ENCODE measurements at places on chromosomes 4 and X.

GRCh38 chr4:53618321-53618720 is 27.0 kb upstream of the LNX1 start:
- DNase-seq, result no peak

GRCh38 chr4:16926214-16926613 is 27.8 kb upstream of the LDB2 start:
- DNase-seq, result no peak

GRCh38 chr4:76729980-76730379 is 168.0 kb downstream of the SOWAHB start:
- DNase-seq, result no peak

DNA sequence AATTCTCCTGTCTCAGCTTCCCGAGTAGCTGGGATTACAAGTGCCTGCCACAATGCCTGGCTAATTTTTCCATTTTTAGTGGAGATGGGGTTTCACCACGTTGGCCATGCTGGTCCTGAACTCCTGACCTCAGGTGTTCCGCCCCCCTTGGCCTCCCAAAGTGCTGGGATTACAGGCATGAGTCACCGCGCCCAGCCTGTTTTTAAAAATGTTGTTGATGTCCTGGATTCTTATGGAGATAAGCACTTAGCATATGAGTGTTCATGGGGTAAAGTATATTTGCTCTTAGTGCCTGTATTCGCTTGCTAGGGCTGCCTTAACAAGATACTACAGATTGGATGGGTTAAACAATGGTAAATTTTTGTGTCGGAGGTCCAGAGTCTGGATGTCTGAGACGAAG is 91.7 kb downstream of the CEP44 start:
- DNase-seq, result no peak

DNA sequence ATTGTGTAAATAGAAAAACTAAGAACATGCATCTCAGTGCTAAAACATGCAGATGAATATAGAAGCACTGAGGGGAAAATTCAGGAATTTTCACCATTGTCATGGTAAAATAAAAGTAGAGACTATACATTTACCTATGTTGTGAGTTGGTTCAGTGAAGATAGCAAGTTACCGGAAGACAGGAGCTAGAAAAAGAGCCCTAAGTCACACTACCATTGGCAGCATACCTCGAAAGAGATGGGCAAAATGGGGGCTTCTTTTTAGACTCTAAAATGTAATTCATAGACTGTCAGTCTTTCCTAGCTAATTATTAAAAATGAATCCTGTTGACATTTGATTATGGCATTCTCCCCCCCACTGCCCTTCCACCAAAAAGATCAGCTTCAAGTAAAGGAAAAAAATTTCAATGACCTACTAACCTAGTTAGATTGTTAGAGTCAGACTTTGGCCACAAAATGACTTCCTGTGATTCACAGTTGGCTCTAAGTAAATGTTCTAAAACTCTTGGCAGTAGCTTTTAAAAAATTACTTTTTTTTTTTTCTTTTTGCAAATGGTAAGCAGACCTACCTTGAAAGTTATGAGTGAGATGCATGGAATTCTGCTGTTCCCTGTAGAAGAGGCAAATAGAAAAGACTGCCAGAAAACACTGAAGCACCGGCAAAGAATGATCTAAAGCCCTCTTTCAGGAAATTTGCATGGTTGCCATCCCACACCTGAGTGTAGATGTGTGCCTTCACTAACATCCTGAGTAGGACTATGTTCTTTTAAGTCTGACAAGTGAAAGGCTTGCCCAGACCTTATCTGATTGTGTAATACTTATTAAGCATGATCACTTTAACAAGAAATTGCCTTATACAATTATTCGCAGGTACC is 26.4 kb upstream of the ARSJ start:
- DNase-seq, result no peak

GRCh38 chr4:151192556-151193235 is 84.3 kb upstream of the PRSS48 start:
- DNase-seq, result no peak

GRCh38 chrX:103510031-103510430 is 9.3 kb downstream of the RAB40A start:
- no peak for DNase-seq

DNA sequence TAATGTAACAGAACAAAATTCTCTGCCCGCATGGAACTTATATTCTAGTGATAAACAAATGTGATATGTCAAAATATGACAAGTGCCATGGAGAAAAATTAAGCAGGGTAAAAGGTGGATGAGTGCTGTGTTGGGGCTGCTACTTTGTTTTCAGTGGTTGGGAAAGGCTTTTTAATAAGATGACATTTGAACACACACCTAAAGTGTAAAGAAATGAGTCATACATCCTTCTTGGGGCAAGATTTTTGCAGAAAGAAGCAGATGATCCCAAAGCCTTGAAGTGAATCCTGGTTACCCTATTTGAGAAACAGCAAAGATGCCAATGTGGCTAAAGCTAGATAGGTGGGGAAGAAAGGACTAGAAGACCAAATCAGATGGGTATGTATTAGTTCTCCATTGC is 564.1 kb downstream of the INPP4B start:
- no peak for DNase-seq

GRCh38 chr4:14749910-14750309 is 252.4 kb upstream of the CPEB2 start:
- no peak for DNase-seq

DNA sequence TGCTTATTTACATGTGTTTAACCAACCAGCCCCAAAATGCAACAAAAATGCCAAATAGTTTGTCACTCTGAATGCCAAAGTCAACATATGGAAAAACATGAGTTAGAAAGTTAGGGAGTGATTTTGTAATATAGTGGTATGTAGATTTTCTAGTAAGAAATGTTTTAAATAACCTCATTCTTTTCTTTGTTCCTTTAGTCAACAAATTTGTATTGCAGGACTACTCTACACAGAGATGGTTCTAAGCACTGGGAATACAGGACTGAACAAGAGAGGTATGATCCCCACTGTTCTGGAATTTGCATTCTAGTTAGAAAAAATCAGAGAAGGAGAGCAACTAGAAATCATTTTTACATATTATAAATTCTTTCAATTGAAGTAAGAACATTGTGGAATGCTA is 218.8 kb upstream of the ANXA10 start:
- no peak for DNase-seq

- DNase-seq, result no peak
Observed at GRCh38 chrX:78182881-78183280, 43.4 kb upstream of the TAF9B start.

DNA sequence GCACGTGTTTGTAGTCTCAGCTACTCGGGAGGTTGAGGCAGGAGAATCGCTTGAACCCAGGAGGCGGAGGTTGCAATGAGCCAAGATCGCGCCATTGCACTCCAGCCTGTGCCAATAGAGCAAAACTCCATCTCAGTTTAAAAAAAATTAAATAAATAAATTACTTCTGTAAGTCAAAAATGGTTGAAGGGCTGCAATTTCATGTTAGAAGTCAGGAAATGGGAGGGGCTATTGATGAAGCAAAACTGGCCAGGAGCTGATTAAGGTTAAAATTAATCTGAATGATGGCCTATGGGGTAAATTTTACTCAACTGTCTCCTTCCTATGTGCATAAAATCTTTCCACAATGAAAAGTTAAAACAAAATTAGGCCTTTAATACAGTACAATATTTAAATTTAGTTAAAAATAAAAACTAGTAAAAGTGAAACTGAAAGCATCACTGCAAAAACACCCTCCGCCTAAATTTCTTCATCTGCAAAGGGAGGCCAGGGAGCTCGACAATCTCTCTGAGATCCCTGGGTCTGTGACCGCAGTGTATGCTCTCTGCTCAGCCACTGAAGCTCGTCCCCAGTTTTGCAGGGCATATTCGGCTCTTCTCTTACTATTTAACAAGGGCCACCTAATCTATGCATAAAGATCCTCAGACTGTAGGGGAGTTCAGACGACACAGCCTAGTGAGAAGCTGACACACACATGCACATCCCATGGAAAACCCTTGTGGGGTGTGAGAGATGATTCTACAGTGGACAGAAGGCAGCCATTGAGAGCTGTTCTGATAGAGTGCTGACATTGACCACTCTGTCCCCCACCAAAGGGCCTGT is 57.2 kb downstream of the IRF2 start:
- no peak for DNase-seq

- DNase-seq, result no peak
Observed at GRCh38 chr4:5626913-5627312, 81.4 kb downstream of the EVC2 start.

GRCh38 chr4:21982087-21982486 is 33.5 kb upstream of the KCNIP4 start:
- DNase-seq, result no peak

GRCh38 chrX:129958814-129959492 is 23.5 kb upstream of the BCORL1 start:
- no peak for DNase-seq

- no peak for DNase-seq
Observed at GRCh38 chrX:107452581-107452980, 3.1 kb downstream of the FRMPD3 start.

DNA sequence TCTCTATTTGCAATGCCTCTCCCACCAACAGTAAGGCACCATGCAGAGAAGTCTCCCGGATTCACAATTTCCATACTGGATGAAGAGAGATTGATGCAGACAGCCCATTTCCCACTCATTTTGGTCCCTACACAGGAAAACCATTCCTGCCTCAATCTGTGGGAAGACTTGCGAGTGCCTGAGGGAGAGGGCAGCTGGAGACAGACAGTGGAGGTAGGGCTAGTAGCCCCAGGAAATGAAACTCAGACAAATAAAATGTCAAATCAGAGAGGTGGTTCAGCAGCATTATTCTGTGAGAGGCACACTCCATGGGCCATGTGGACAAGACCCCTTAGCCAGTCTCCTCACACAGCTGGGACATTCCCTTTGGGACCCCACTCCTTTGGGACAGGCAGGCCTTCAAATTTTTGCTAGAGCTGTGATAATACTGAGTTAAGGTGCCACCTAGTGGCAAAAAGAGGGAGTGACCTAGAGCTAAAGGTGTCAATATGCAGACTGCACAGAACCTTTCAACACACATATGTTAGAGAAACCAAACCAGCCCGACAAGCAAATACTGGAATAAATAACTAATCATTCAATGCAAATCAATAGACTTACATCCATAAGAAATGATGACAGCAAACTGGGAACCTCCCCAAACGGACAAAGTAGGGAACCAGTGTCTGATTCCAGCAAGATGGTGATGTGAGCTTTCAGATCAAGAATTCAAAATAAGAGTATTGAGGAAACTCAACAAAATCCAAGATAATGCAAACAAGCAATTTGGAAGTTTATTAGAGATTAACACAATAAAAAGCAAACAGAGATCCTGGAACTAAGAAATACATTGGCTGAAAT is 1865.3 kb upstream of the AGA start:
- DNase-seq, result no peak

DNA sequence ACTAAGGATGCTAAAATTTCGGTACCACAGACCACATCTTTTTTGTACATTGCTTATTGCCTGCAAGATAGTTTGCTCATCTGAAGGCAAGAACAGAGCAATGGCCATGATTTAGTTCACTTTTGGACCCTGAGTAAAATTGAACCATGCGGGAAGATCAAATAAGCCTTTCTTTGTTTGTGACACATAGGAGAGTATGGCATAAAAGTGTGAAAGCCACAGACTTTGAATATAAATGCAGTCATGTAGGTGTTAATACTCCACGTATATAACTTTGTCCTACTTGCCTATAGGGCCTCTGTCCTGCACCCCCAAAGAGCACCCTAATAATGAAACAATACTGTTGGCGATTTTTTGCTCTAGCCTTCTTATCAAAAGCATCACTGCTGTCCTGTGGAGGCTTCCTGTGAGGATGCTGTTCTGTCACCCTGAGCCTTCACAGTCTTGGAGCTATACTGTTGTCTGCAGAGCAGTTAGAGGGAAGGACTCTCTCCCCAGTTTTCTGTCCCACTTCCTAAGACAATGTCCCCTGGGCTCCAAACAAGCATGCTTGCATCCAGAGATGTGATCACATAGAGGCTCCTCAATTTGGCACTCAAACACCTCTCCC is 10.2 kb upstream of the CXCL13 start:
- no peak for DNase-seq

- DNase-seq, result no peak
Observed at GRCh38 chr4:78520808-78521226, 30.8 kb upstream of the ANXA3 start.

DNA sequence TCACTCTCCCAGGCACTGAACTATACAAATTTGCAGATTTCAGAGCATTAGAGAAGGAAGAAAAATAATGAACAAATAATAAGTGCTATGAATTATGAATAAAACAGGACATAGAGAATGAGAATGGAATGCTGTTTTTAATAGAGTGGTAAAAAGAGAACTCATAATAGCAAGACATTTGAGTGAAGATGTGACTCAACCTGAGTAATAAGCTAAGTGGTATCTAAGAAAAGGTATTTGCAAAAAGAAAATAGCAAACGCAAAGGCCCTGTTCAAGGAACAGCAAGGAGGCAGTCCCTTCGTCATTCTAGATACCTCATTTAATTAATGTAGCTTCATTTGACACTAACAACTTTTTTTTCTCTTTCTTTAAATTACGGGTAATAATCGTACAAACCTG is 1910.0 kb upstream of the TENM3 start:
- no peak for DNase-seq

DNA sequence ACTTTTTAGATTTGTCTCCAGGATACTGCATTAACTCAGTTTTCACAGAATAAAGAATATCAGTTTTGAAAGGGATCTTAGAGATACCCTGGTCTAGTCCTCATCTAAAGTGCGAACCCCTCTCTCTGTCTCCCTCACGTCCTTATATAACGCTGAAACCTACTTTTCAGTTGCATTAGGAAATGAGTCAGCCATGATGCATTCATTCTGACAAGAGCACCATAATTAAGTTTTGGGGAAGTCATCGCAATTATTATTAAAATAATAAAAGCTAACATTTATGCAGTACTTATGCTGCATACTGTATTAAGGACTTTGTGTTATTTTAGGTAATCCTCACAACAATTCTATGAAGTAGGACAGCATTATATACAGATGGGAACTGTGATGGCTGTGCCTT is 116.1 kb downstream of the REELD1 start:
- DNase-seq, result no peak

DNA sequence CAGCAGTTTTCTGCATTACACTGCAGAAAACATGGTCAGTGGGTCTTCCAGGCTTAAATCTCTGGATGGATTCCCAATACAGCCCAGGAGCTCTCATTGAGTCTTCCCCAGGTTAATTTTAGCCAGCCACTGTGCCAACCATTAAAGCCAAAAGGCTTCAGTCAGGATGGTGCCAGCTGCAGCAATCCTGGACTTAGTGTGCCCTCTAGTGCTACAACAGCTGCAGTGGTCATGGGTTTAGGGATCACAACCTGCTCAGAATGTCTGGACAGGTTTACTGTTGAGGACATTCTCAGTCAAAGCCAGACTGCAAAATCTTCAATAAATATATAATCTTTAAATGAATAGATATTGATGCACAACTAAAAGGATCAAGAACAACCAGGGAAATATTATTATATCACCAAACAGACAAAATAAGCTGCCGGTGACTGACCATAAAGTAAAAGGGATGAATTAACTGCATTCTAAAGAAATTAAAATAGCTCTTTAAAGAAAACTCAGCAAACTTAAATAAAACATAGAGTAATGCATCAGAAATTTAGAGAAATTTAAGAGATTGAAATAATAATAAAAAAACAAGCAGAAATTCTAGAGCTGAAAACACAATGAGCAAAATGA is 639.9 kb downstream of the SPOCK3 start:
- no peak for DNase-seq

- DNase-seq, result no peak
Observed at GRCh38 chr4:108559068-108559793, 61.1 kb upstream of the RPL34 start.
